Endodermal cell (in vitro differentiated cells): ENCODE measurements at places on chromosomes 2 and 18.

DNA sequence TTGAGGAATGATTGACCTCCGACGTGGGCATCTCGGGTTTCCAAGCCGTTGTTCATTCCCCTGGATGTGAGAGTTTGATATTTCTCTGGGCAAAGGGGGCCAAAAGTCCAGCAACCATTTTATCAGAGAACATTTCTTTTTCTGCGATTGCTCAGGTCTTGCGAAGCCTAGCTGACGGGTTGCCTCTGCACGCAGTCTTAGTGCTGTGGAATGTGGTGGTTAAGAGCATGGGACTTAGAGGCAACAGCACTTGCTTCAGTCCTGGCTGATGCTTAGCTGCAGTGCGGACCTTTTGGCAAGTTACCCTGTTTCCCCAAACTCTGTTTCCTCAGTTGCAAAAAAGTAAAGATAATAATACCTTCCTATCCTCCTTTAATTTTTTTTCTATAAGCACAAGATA is 45.0 kb downstream of the FAP start:
- H3K4me3 ChIP-seq = no peak overlapping the region
- no peaks in the 10 kb centered on the region for H3K27me3 ChIP-seq
- no peaks in the 10 kb centered on the region for H3K4me1 ChIP-seq

GRCh38 chr2:162732946-162733698 is 105.4 kb downstream of the KCNH7 start:
- no peak for DNase-seq
- H3K4me3 ChIP-seq = no peak overlapping the region
- H3K36me3 ChIP-seq = no peaks in the 10 kb centered on the region
- no peaks in the 10 kb centered on the region for H3K27me3 ChIP-seq

GRCh38 chr2:240644859-240645301 is 19.6 kb downstream of the GPR35 start:
- no peak overlapping the region for H3K4me3 ChIP-seq
- no peak overlapping the region for H3K27ac ChIP-seq
- no peaks in the 10 kb centered on the region for H3K36me3 ChIP-seq
- peak; percentile 48 for DNase-seq
- H3K4me1 ChIP-seq = no peaks in the 10 kb centered on the region

- peaks cover 5% of the 10 kb centered on the region for H3K27me3 ChIP-seq
- no peak overlapping the region for H3K4me3 ChIP-seq
- peaks cover 12% of the 10 kb centered on the region for H3K4me1 ChIP-seq
- H3K36me3 ChIP-seq = no peaks in the 10 kb centered on the region
- H3K27ac ChIP-seq = no peak overlapping the region
- no peak for DNase-seq
These were observed 59.6 kb downstream of the ATOH8 start for GRCh38 chr2:85813211-85813981.

- no peak overlapping the region for H3K4me3 ChIP-seq
- peak; percentile 5 for DNase-seq
- no peak overlapping the region for H3K27ac ChIP-seq
These were observed 87.2 kb upstream of the SMAD2 start for GRCh38 chr18:48017635-48018034.

GRCh38 chr2:230974096-230974913 is 21.6 kb upstream of the SPATA3 start:
- H3K36me3 ChIP-seq = no peaks in the 10 kb centered on the region
- H3K27ac ChIP-seq = no peak overlapping the region
- no peak overlapping the region for H3K4me3 ChIP-seq

- DNase-seq = no peak
- H3K27ac ChIP-seq = no peak overlapping the region
- no peaks in the 10 kb centered on the region for H3K27me3 ChIP-seq
These were observed 227.2 kb upstream of the HS6ST1 start for GRCh38 chr2:128545829-128546228.

DNA sequence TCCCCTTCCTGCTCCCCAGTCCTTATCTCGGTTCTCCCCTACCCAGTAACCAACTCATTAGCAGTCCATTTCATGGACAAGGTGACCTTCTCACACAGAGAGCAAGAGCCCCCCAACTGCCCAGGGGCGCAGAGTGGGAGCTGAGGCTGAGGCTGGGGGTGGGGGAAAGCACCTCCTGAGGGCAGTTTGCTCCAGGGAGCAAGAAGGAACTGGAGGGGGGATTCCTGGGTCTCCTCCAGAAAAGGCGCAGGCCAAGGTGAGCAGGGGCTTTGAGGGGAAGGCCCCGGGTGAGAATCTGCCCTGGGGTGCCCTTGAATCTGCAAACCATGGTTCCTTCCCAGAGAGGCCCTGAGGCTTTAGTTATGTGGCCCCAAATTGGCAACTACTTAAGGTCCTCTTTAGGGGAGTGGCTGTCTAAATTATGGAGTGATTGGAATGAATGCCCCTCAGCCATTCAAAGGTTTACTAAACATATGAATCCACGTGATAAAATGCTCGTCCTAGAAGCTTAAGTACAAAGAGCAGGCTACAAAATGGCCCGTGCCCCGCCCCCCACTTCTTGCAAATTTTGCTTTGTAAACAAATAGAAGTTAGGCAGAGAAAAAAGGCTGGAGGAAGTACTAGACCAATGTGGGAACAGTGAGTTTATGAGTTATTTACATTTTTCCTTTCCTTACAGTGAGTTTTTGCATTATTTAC is 123.5 kb upstream of the HS6ST1 start:
- H3K4me1 ChIP-seq = peaks cover 4% of the 10 kb centered on the region
- no peaks in the 10 kb centered on the region for H3K36me3 ChIP-seq
- DNase-seq = peak; percentile 60
- H3K27me3 ChIP-seq = no peaks in the 10 kb centered on the region

DNA sequence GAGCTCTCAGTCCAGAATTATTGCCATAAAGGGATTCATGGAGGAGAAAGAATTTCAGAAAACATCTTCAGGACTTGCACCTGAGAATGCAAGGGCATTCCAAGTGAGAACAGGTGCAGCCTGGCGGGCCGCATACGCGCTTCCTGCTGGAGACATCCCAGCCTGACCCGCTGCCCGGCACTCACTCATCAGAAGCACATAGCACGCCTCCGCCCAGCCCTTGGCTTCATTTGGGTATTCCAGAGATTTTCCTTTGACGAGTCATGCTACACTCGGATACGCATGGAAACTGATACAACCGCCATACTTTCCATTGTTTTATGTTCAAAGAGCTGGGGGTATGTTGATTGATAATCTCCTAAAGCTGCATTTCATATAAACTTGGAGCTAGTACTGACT is 228.0 kb upstream of the ID2 start:
- DNase-seq = peak; percentile 32
- no peaks in the 10 kb centered on the region for H3K27me3 ChIP-seq
- no peaks in the 10 kb centered on the region for H3K36me3 ChIP-seq
- H3K4me1 ChIP-seq = peaks cover 4% of the 10 kb centered on the region

GRCh38 chr18:46289931-46290330 is 185.7 kb downstream of the HAUS1 start:
- H3K4me1 ChIP-seq = peaks cover 4% of the 10 kb centered on the region
- no peaks in the 10 kb centered on the region for H3K36me3 ChIP-seq
- no peak overlapping the region for H3K27ac ChIP-seq
- no peak for DNase-seq
- H3K27me3 ChIP-seq = no peaks in the 10 kb centered on the region

- no peaks in the 10 kb centered on the region for H3K27me3 ChIP-seq
- DNase-seq = peak; percentile 34
- peaks cover 3% of the 10 kb centered on the region for H3K4me1 ChIP-seq
- no peak overlapping the region for H3K27ac ChIP-seq
- no peak overlapping the region for H3K4me3 ChIP-seq
These were observed 98.4 kb downstream of the ZFP36L2 start for GRCh38 chr2:43127941-43128558.

- H3K36me3 ChIP-seq = no peaks in the 10 kb centered on the region
- H3K4me1 ChIP-seq = no peaks in the 10 kb centered on the region
- H3K4me3 ChIP-seq = no peak overlapping the region
- H3K27ac ChIP-seq = no peak overlapping the region
These were observed 284.6 kb upstream of the UBE2E3 start for GRCh38 chr2:180695586-180696401.

GRCh38 chr2:165895974-165896373 is 57.6 kb downstream of the TTC21B start:
- no peaks in the 10 kb centered on the region for H3K27me3 ChIP-seq
- no peak overlapping the region for H3K27ac ChIP-seq
- peaks cover 56% of the 10 kb centered on the region for H3K36me3 ChIP-seq

GRCh38 chr2:66494708-66495107 is 59.8 kb downstream of the MEIS1 start:
- peaks cover 8% of the 10 kb centered on the region for H3K4me1 ChIP-seq
- H3K27me3 ChIP-seq = peaks cover 14% of the 10 kb centered on the region
- H3K4me3 ChIP-seq = no peak overlapping the region
- no peak overlapping the region for H3K27ac ChIP-seq

DNA sequence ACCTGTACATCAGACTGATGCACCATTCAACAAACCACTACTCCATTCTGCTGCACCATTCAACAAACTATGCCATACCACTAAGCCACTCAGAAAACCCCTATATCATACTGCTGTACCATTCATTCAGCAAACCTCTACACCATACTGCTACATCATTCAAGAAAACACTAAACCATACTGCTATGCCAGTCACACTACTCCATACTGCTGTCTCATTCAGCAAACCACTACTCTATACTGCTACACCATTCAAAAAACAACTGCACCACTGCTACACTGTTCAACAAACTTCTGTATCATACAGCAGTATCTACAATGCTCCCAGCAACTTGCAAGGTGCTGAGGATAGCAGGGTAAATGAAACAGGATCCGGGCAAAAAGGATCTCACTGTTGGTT is 12.9 kb upstream of the SLC1A4 start:
- H3K27me3 ChIP-seq = no peaks in the 10 kb centered on the region
- H3K27ac ChIP-seq = no peak overlapping the region
- no peak for DNase-seq
- no peak overlapping the region for H3K4me3 ChIP-seq

- no peaks in the 10 kb centered on the region for H3K36me3 ChIP-seq
- H3K4me1 ChIP-seq = no peaks in the 10 kb centered on the region
- no peak overlapping the region for H3K4me3 ChIP-seq
- H3K27ac ChIP-seq = no peak overlapping the region
- DNase-seq = no peak
- no peaks in the 10 kb centered on the region for H3K27me3 ChIP-seq
These were observed 76.4 kb downstream of the KLHL14 start for GRCh38 chr18:32696376-32696775.

GRCh38 chr2:203959672-203960071 is 23.1 kb downstream of the ICOS start:
- no peak for DNase-seq
- no peaks in the 10 kb centered on the region for H3K4me1 ChIP-seq
- H3K27ac ChIP-seq = no peak overlapping the region
- H3K27me3 ChIP-seq = no peaks in the 10 kb centered on the region
